ENCODE measurements at places on chromosomes 5 and 9.

DNA sequence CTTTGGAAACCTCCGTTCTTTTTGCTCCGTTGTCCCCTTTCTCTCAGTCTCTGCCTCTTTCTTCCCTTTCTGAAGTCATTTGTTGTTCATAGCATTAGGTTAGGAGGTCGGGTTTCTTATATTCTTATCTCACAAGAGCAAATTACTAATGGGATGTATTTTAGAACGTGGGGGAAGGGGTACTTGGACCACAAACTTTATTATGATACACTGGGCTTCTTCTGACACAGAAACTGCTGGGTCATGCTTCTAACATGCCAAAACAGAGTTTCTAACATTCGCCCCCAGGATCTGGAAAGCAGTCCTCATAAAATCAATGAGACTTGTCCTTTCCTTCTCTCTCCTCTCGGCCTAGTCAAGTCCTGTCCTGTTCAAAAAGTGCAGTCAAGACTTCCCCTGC, 334.4 kb downstream of the GADD45G start:
- no peak for DNase-seq

GRCh38 chr5:36079200-36079781, 12.6 kb upstream of the UGT3A2 start:
- DNase-seq = peak; percentile 79

- no peak for DNase-seq
Measured at GRCh38 chr5:2222246-2222992, 339.7 kb upstream of the IRX4 start.

DNA sequence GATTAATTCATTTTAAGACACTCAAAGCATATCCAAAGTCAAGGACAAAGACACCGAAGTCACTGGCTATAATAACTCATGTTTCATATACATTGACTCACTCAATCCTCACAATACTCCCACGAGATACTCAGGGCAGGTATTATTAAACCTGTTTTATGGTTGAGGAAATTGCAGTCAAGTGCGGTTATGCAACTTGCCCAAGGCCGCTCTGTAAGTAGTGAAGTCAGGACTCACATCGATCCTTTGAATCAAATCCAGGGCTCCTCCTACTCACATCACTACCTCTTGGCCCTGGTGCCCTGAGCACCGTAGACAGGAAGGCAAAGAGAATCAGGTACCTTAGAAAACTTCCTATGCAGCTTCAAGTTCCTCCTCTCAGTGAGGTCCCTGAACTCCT, 87.8 kb upstream of the APC start:
- no peak for DNase-seq

DNA sequence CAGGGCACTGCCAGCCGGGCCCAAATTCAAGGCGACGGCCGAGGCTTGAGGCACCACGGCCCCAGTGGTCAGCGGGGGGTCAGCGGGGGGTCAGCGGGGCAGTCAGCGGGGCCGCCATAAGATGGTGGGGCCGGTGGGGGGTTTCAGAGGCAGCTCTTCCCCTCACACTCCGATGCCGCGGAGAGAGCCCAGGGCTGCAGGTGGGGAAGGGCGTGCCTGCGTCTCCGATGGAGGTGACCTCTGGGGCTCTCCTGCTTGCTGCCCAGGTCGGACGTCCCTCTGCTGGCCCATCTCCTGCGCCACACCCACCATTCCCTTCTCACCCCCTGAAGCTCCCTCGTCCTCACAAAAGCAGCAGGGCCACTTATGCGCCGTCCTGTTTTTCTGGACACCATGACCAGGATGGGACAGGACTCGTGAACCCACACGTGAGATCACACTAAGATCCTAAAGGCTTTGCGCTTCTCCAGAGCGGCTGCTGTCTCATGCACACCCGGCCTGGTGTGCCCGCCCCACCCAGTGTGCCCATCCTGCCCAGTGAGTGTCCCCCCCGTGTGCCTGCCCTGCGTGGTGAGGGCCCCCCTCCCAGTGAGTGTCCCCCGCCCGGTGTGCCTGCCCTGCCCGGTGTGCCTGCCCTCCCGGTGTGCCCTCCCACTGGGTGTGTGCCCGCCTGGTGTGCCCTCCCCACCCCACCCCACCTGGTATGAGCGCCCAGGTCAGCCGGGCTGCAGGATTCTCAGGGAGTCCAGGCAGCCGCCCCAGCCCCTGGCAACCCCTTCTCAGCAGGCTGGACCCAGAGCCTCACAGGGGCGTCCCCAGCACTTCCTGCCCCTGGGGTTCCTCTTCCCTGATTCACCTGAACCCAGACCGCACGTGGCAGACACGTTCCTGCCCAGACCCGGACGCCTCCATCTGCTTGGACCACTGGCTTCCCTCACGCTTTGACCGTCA, 48.7 kb upstream of the NKD2 start:
- DNase-seq = no peak

DNA sequence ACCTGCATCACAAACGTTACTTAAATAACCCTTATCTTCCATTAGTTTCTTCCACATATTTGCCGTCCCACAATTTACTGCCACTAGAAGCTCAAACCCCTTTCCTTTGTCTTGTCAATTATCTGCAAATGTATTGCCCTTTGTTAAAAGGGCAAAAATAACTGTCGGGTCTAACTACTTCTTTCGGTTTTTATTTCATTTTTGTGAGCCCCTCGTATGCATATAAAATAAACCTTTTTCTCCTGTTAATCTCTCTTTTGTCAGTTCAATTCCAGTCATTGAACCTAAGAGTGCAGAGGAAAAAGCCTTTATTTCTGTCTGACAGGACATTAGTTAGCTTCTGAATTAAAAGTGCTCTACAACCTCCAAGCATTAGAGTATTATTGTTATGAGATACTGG, 45.5 kb downstream of the TMEM215 start:
- no peak for DNase-seq
